ENCODE measurements at places on chromosomes 7 and 10.
A peak's percentile ranks its signal among the peaks of the same experiment; 100 is the strongest.

DNA sequence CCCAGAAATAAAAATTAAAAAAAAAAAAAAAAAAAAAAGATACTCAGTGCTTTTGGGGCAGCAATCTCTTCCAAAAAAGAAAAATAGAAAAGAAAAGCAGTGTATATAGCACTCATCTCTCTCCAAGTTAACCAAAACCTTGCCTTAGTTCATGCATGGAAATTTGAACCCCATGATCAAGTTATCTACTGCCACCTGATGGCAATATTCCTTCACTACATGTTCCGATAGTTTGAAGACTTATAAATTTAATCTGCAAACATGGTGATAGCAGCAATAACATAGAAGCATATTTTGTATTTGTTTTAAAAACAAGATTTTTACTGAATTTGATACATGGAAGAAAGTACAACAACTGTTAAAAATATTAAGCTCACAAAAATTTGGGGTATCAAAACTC lies 48.6 kb upstream of the SLIT1 start:
- peak; percentile 31 for DNase-seq

- no peak for DNase-seq
Observed at GRCh38 chr10:75129537-75129936, 18.1 kb downstream of the SAMD8 start.

- no peak for DNase-seq
Observed at GRCh38 chr7:158500651-158501052, 87.0 kb downstream of the PTPRN2 start.

GRCh38 chr10:52239771-52240170 lies 74.3 kb upstream of the DKK1 start:
- DNase-seq, result no peak

DNA sequence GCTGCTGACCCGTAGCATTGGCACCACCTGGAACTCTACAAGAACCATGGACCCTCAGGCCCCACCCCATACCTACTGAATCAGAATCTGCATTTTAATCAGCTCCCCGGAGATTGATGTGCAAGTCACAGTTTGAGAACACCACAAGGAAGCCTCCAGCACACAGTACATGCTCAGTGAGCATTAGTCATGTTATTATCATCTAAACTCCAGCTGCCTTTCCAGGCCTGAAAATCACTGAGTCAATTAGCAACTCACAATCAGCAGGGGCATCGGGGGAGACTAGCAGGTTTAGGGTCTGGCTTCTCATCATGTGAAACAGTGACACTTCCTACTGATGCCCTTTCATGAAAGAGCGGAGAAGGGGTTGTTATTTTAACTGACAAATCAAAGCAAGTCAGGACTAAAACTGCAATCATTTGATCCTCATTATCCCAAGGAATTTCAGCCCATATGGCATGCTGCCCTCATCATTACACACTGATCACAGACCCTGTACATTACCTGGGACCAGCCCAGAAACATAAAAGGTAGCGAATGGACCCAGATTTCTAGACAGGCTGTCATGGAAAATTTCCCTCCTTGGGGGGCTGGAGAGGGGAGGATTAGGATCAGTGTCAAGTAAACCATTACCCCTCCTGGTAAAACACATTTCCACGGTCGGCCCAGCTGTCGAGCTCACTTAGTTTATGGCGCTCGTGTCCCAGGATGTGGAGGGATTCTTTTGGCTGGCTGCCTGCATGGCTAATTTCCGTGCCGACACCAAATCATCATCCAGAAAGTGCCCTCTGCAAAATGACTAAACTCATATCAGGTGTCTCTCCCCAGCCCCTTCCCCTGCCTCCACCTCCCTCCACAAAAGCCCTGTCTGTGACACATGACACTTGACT lies 122.8 kb downstream of the PRLHR start:
- no peak for DNase-seq

DNA sequence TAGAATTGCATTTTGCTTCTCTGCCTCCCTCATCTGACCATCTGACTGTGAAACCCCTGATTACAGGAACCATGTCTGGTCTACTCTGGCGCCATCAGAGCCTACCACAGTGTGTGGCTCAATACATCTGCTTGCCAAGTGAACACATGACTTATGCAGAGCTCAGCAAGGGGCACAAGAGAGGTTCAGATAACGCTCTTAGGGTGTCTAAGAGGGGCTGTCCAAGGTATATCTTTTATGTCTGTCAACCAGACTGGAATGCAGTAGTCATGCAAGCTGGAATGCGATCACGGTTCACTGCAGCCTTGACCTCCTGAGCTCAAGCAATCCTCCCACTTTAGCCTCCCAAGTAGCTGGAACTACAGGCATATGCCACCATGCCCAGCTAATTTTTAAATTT lies 10.3 kb upstream of the RRP12 start:
- DNase-seq, result peak; percentile 75

DNA sequence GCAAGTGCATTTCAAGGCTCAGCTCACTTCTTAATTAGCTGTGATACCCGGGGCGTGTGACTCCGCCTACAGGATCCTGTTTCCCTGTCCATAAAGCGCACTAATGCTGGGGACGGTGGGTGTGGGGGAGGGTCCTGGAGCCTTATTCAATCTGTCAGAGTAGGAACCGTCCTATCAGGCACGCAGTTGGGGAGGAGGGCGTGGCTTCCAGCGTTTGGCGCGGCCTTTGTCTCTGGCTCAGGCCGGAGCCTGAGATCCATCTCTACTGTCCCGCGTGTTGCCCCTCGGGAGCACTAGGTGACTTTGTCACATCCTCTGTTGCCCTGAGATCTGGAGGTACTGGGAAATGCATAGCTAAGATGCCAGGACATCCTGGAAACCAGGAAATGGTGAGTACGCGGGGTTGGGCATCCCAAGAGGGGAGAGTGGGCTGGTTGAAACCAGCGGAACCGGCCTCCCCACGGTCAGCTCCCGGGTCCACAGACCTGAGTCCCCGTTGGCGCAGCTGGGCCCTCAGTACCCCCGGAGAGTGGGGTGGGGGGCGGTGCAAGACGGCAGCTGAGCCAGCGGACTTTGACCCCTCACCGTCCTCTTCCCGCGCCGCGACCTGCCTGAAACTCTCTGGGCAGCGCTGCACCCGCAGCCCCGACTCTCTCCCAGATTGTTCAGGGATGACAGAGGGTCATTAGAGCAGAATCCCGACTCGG lies 104.4 kb upstream of the ZNF92 start:
- DNase-seq, result no peak

GRCh38 chr7:114155116-114156110 lies 236.6 kb upstream of the PPP1R3A start:
- DNase-seq, result no peak

GRCh38 chr7:107628461-107629064 lies 32.1 kb upstream of the SLC26A4 start:
- peak; percentile 40 for DNase-seq

DNA sequence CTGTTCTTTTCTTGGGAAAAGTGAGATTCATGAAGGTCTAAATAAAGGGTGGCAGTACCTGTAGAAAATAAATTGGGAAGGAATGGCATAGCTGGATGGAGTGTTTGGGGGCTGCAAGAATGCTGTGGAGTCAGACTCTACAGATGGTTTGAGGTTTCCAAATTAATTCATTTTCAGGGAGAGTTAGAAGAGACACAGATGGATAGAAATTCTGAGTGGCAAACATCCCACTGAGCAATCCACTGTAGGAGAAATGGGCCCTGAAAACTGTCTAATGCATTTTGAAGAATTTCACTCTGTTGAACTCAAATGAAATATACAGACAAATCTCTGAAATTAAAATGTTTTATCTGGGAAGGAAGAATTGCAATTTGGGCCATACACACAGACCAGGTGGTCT lies 16.9 kb upstream of the NFE2L3 start:
- no peak for DNase-seq

GRCh38 chr7:91276909-91277308 lies 12.7 kb downstream of the FZD1 start:
- no peak for DNase-seq

DNA sequence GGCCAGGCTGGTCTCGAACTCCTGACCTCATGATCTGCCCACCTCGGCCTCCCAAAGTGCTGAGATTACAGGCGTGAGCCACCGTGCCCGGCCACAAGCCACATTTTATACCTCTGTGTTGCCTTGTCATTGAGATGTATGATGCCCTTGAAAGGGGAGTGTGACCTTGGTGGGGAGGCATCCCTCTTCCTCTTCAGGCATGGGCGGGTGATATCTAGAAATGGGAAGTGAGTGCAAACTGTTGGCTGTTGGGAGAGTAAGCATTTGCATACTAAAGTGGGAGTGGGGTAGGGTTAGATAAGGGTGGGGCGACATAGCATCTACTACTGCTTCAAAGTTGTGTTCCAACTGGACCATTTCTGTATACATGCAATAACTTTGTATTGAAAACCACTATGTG lies 20.1 kb downstream of the RP9 start:
- no peak for DNase-seq

- no peak for DNase-seq
Observed at GRCh38 chr7:142897691-142898090, 12.1 kb upstream of the TRPV6 start.

- peak; percentile 59 for DNase-seq
Observed at GRCh38 chr10:17510242-17510908, 56.0 kb upstream of the ST8SIA6 start.

GRCh38 chr10:132546567-132547420 lies 9.2 kb downstream of the INPP5A start:
- peak; percentile 43 for DNase-seq

GRCh38 chr7:93320887-93321286 lies 88.7 kb downstream of the VPS50 start:
- no peak for DNase-seq

DNA sequence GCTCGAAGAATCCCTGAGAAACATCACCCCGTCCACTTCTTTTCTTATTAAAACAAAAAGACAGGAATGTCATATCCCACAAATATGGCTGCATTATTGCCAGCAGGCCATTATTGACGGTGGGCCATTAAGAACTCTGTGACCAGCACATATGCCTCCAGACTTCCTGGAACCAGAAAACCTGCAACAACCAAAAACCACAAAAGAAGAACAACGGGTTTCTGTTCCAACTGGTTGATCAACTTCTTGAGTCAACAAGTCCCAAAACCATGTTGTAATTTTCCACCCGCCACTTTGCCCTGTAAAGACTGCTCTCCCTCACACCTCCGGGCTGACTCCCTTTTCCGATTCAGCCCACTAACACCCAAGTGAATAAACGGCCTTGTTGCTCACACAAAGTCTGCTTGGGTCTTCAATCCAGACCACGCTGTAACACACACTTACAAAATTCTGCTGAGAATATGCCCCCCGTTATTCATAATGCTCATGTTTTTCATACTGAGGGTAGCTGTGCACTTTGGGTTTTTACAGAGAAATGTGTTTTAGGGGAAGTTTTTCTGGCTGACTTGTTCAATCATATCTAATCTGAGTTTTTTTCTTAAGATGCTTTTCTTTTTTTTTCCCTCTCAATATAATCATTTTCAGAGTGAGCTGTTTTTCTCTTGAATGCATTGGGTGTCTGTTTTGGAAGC lies 20.7 kb downstream of the ZNF107 start:
- no peak for DNase-seq

- DNase-seq, result no peak
Observed at GRCh38 chr7:87505122-87505521, 29.6 kb upstream of the ABCB4 start.

- no peak for DNase-seq
Observed at GRCh38 chr10:123244747-123245146, 90.5 kb downstream of the BUB3 start.

- DNase-seq, result no peak
Observed at GRCh38 chr7:102927312-102927933, 14.6 kb downstream of the LRRC17 start.

DNA sequence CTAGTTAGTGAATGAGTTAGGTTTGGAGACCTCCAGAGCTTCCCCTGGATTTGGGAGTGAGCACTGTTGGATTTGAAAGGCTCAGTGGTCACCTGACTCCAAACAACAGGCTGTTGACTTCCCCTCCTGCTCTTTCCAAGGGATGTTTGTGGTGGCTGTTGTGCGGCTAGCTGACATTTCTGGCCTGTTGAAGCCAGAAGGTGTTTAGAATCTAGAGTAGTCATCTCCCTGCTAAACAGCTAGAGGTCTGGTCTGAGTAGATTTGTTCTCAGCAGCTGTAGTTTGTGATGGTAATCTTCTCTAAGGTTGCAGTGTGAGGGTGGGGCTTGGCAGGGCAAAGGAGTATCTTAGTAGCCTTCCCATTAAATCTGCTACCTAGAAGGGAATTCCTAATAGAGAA lies 30.1 kb downstream of the BPGM start:
- DNase-seq, result no peak

GRCh38 chr10:103077491-103078308 lies 115.4 kb downstream of the NT5C2 start:
- no peak for DNase-seq

DNA sequence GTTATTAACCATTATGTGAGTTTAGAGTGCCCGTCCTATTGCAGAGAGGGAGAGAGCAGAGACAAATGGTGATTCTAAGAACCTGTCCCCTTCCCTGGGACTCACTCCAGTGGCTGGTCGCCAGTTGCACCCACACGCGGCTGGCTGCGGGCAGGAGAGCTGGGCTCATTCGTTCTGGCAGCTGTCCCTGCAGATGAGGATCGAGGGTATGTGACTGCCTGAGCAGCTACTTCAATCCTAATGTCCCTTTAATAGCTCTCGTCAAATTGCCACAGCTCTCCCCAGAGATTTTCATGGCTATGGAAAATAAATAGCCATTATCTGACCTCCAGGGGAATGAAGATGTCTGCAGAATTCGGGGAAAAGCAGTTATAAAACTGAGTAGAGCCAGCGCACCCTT lies 41.6 kb downstream of the RBM28 start:
- no peak for DNase-seq

DNA sequence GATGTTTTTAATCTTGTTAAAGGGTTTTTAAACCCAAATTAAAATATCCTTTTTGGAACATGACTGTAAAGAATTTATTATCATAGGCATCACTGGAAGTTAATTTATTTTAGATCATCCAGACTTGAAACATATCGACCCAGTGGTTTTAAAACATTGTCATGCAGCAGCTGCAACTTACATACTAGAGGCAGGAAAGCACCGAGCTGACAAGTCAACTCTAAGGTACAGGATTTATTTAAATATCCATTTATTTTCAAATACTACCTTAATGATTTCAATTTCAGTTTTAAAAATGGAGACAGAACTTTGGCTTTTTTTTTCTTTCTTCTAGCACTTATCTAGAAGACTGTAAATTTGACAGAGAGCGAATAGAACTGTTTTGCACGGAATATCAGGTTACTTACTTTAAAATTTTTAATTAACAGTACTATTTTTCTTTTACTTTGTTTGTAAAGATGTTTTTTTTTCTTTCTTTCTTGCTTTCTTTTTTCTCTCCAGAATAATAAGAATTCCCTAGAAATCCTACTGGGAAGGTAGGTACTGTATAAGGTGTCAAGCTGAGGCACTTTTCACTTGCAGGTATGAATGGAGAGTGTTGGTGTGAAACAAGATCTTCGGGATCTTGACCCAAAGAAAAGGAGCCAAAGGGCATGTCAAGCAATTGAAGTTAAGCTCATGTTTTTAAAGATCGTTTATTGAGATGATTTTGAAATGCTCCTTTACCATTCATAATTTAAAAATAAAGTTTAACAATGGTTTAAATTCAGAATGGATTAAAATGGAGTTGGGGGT lies 1.8 kb downstream of the COMMD3 start:
- no peak for DNase-seq

- DNase-seq, result no peak
Observed at GRCh38 chr7:110609336-110609735, 481.6 kb upstream of the LRRN3 start.

All from suppressor macrophage (primary cell).